ENCODE measurements at places on chromosomes 13 and 19. TPM values are rescaled to one million over a fixed set of nuclear protein-coding genes. Genes with fewer than 3 reads are reported as not detected.

NANOS3 gene
- polyA plus RNA-seq, result 1.1 TPM

TMEM238 gene
- polyA plus RNA-seq, result 0.32 TPM

SPRY2 gene
- 79.8 TPM for polyA plus RNA-seq

NALCN gene
- polyA plus RNA-seq, result 0.75 TPM

LSR gene
- polyA plus RNA-seq, result 52.0 TPM

FFAR2 gene
- polyA plus RNA-seq, result 0.86 TPM

PSG4 gene
- polyA plus RNA-seq, result 0.28 TPM

GJB6 gene
- polyA plus RNA-seq, result 1.9 TPM

SERTM1 gene
- 0.58 TPM for polyA plus RNA-seq

CYP2A7 gene
- not detected for polyA plus RNA-seq

RETN gene
- 0.64 TPM for polyA plus RNA-seq

C13orf46 gene
- not detected for polyA plus RNA-seq

SOX21 gene
- polyA plus RNA-seq, result 0.31 TPM

ZNF709 gene
- 8.6 TPM for polyA plus RNA-seq

PSG3 gene
- 0.46 TPM for polyA plus RNA-seq

ACER1 gene
- 0.08 TPM for polyA plus RNA-seq

ZNF45 gene
- polyA plus RNA-seq, result 30.9 TPM

MEIOSIN gene
- polyA plus RNA-seq, result not detected

ABHD13 gene
- 17.9 TPM for polyA plus RNA-seq

CRX gene
- not detected for polyA plus RNA-seq

ZNF541 gene
- polyA plus RNA-seq, result 0.22 TPM

CLEC4M gene
- polyA plus RNA-seq, result 2.1 TPM

EDNRB gene
- 78.2 TPM for polyA plus RNA-seq

COMP gene
- polyA plus RNA-seq, result 0.04 TPM

CCDC194 gene
- polyA plus RNA-seq, result 0.59 TPM

DLL3 gene
- 0.29 TPM for polyA plus RNA-seq

ZNF234 gene
- 14.6 TPM for polyA plus RNA-seq

RDH8 gene
- polyA plus RNA-seq, result not detected

SBSN gene
- not detected for polyA plus RNA-seq

ZFP28 gene
- 14.5 TPM for polyA plus RNA-seq

ZNF578 gene
- 7.9 TPM for polyA plus RNA-seq

KLK12 gene
- polyA plus RNA-seq, result not detected

ERICH4 gene
- 6.5 TPM for polyA plus RNA-seq

FXYD5 gene
- 25.5 TPM for polyA plus RNA-seq

CEACAM4 gene
- polyA plus RNA-seq, result 0.16 TPM

STARD13 gene
- polyA plus RNA-seq, result 23.3 TPM
